Aorta (tissue), 5 donors: ENCODE measurements at places on chromosomes 3 and 15. TPM values are rescaled to one million over a fixed set of nuclear protein-coding genes. Genes with fewer than 3 reads are reported as not detected.

RARRES1 gene
- 222 TPM for total RNA-seq

FHIT gene
- 9.2 TPM for total RNA-seq

AGBL1 gene
- total RNA-seq: not detected

FBLN2 gene
- total RNA-seq: 117 TPM

MCCC1 gene
- 20.8 TPM for total RNA-seq

CPNE9 gene
- total RNA-seq: not detected

SKOR1 gene
- total RNA-seq: 1.2 TPM

GRCh38 chr3:193942516-193943055, 193.4 kb upstream of the HES1 start:
- DNase-seq: no peak

GRCh38 chr3:127665586-127665985, 7.2 kb upstream of the ABTB1 start:
- no peak for DNase-seq

DNA sequence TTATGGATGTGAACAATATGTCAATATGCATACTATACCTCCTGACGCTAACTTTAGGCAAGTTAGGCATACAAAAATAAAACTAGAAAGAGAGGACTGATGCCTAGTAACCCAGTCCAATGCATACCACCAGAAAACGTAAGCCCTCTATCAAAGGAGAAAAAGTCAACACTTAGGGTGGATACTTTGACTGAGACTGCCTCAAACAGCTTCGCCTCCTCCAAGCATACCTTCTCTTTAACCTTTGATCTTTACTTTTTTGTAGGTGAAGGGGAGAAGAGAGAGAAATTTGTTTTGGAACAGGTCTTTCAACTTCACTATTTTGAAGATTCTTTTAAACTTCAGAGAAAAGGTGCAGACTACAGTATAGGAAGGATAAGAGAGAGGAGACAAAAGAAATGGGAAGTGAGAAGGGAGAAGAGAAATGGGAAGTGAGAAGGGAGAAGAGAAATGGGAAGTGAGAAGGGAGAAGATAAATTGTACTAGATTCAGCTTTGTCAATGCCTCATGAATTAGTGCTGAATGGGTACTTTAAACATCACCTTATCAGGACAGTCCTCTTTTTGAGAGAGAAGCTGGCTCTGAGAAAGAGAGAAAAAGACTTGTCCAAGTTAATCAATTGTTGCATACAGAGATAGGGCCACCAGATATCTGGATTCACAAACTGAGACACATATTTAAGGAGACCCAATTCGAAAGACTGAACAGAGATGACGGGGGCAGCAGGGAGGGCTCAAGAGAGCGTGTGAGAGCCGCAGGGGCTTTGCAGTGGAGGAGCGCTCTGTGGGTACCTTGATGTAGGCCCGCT, 1.0 kb downstream of the P3H2 start:
- DNase-seq: no peak

DNA sequence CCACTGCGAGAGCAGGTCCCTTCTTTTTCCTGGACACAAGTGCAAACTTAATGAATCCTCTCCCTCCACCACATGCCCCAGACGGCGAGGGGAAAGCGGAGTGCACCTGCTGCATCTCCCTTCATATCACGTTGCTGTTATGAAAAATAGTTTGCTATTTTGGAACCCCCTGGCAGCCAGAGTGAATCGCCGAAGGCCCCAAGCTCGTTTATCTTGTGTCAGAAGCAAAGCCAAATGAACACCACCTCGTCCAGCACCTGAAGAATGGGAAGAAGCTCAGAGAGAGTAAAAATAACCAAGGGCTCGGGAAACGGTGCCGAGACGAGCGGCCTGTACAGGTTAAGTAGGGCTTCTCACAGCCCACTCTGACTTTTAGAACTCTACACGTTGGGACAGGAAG, 394.6 kb upstream of the RORA start:
- DNase-seq: no peak

GRCh38 chr15:59372352-59373211, at the start of gene MYO1E:
Gene MYO1E (minus strand): TSS chr15:59372871. CDS start chr15:59372500, 371 bp downstream.
- DNase-seq: peak; percentile 90

GRCh38 chr3:131317667-131318066, 63.9 kb upstream of the NUDT16 start:
- DNase-seq: no peak

DNA sequence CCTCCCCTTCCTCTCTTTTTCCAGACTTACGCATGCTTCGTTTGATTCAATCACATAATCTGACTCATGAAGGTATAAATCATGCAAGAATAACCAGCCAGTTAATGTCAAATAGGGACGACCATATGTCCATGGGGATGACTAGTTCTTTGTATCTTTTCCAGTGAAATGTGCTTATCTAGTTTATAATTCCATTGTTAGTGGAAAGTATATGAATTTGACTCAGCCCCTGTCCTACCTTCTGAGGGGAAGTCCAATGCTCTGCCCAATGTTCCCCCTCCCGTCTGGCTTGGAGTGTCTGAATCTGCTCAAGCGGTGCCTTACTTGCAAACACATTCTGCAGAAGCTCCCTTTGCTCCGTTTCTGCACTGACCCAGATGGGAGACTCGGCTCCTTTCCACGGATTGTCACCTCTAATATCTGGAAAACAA, 55.0 kb upstream of the EPHB3 start:
- DNase-seq: no peak

DNA sequence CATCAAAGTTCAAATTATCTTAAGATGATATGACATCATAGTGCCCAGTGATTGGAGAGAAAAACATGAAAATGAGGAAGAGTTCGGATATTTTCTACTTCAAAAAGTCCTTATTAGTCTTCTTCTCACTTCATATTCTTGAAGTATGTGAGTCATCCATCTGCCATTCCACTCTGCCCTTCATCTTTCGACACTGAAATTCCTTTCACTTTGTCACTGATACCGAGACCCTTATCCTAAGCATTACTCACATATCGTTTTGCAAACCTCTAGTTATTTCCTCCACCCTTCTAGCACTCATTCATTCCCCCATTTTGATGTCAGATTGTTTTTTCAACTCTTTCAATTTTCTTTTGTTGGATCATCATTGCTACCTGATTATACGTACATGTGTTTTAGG, 4.0 kb downstream of the OR5H14 start:
- DNase-seq: no peak

GRCh38 chr3:132625613-132626012, 28.5 kb downstream of the ACKR4 start:
- DNase-seq: no peak

- no peak for DNase-seq
Measured at GRCh38 chr3:30711151-30711550, 104.8 kb downstream of the TGFBR2 start.

DNA sequence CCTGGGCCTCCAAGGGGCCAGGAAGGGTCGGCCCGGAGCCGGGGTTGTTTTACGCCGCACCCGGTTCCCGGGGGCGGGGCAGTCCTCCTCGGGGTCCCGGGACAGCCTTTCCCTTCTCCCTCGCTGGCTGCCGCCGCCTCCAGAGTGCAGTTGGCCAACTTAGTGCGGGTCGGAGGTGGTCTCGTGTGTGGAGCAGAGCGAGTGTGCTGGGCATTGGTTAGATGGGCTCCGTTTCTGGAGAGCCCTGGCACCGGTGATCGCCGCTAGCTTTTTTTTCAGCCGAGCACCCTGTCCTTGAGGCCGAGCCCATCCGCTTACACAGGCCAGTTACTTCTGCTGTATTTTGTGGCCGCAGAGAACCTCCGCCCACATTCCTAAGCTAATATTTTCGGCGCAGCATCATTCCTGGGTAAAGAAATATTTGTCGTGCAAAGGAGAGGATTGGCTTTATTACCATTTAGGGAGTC, 585 bp downstream of the KIF23 start:
- peak; percentile 72 for DNase-seq

GRCh38 chr3:43001094-43001553, 22.0 kb downstream of the GASK1A start:
- DNase-seq: peak; percentile 87
